ENCODE measurements at places on chromosomes 3 and 15. TPM values are rescaled to one million over a fixed set of nuclear protein-coding genes. Genes with fewer than 3 reads are reported as not detected.

- DNase-seq, result no peak
Observed at GRCh38 chr3:50525987-50526386, 22.6 kb upstream of the CACNA2D2 start.

DNA sequence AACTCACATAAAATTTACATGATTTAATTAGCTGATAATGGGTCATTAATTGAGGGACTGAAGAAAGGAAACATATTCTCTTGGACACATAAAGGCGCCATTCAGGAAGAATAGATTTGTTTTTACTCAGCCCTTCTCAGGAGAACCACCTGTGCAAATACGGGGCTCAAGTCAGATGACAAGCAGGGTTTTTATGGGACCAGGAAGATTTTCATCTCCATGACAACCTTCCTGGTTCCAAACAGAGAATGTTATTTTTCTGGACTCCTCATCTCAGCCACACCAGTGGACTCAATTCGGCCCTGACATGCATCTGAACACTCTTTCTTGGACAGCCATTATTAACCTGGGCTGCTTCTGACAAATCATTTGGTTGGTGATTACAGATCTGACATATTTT lies 120.5 kb downstream of the PDZRN3 start:
- DNase-seq, result no peak

GRCh38 chr15:65077981-65078352 lies 1.4 kb downstream of the KBTBD13 start:
- DNase-seq, result no peak

DNA sequence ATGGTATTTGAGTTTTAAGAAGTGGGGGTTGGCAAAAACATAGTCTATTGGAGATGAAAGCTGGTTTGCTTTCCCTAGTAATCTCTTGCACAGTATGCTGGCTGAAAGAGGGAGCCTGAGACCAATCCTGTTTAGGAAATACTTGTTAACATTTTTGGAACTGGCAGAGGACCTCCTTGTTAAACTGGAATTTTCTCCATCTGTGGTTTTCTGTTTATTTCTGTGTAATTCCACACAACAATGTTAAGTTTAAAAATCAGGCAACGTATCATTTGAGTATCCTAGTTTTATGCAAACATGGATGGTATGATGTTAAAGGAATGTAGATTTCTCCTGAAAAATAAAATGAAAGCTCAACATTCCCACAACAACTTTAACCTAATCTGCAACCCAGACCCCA lies 536.0 kb upstream of the TBL1XR1 start:
- no peak for DNase-seq

- DNase-seq, result no peak
Observed at GRCh38 chr3:113819866-113820265, 18.7 kb upstream of the GRAMD1C start.

DNA sequence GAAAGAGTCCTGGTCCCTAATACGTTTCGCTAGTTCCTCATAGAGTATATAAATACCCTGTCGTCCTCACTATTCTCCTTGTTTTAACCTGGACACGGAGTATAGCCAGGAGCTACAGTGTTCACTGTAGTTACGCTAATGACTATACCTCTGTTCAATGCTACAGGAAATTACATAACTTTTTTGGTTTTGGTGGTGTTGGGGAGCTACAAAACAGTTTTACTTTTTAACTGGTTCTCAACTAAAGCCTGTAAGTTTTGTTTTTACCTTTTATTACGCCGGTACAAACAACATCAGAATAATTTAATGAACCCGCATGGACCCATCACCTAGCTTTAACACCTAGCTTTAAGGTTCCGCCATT lies 1.5 kb downstream of the LMLN start:
- DNase-seq, result no peak

Gene SV2B
- total RNA-seq, result 0.60 TPM

DNA sequence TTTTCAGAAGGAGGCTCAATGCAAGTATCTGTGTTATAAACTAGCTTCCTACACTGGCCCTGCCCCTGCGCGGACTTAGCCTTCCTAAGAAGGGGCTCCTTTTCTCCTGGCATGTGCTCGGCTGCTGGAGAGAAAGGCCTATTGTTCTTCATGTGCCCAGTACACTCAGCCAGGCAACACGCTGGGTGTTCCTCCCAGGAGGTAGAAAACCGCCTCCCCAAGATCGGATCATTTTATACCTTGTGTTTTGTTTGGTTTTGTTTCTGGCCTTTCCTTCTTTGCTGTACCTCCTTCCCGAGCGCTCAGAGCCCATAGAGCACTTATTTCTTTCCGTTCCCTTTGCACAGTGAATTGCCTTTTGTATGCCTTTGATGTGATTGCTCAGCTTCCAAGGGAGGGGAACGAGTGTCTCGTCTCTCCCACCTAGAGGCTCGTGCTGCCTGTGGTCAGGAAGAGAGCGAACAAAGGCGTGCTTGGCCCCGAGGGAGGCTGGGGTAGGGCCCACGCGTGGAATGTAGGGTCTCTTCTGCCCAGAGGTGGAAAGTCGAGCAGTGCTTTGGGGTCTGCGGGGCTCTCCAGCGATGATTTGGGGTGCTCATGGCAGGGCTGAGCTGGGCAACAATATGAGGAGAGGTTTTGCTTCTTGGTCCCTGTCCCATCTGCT lies 30.0 kb downstream of the CCNL1 start:
- no peak for DNase-seq

DNA sequence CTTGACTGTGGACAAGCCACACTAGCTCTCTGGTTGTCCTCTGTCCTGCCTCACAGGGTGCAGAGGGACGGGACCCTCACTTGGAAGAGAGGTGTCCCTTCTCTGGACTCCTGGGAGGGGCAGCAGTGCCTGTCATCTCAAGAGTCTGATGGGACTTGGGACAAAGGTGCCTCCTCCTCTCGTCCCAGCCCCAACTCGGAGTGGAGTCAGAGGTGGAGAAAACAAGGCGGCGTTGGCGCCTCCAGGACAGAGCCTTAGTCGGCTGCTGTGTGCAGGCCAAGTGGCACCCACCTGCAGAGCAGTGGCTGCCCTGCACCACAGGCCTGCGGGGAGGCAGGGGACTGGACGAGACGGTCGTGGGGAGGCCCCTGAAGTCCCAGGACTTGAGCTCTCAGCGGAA lies 9.4 kb upstream of the SEC13 start:
- DNase-seq, result no peak

GRCh38 chr15:67372986-67373675 lies 118.5 kb downstream of the IQCH start:
- no peak for DNase-seq

Gene CLDN11
- 1.5 TPM for total RNA-seq

DNA sequence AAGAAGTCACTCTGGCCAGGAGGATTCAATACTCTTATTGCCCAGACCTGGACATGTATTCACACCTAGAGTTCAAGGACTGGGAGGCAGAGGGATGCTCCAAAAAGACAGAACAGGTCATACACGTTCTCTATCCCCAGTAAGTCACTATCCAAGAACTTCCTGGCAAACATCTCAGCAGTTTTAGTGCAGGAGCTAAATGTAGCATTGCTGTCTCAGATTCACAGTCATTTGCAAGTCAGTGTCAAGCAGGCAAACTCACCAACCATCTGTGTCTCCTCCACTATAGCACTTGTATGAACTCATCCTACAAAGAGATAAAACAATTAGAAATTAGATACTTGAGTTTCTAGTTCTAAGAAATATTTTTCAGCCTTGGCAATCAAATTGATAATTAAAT lies 38.4 kb downstream of the ABHD17C start:
- no peak for DNase-seq

DNA sequence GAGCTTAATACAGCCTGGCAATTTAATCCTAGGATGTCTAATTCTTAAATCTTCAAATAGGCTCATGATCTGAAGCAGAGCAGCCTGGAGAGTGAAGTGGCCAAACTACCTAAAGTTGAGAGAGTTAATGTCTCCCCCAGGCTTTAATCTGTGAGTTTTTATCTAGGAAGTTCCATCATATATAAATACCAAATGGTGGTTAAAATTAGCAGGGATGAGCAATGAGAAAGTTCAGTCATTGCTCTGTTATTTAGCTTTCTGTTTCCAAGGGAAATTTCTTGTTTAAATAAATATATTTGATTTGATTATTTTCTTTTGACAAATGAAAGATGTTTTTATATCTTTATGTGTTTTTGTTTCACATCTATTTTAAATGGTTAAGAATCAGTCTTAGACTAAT lies 274.4 kb upstream of the UMPS start:
- DNase-seq, result no peak

DNA sequence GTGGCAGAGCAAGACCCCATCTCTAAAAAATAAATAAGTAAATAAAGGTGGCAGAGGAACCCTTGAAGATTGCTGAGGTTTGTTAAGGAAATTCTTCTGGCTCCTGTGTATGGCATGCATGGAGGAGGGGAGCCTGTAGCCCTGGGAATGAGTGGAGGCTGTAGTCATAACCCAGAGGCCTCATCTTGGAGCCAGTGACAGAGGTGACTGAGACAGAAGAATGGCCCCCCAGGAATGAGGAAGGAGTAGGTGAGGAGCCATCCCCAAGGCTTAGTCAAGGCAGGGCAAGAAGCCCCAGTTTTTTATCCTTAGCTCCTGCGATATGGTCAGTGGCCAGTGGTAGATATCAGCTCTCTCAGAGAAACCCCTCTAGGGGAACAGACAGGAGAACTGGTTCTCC lies 46.5 kb downstream of the BSN start:
- no peak for DNase-seq

DNA sequence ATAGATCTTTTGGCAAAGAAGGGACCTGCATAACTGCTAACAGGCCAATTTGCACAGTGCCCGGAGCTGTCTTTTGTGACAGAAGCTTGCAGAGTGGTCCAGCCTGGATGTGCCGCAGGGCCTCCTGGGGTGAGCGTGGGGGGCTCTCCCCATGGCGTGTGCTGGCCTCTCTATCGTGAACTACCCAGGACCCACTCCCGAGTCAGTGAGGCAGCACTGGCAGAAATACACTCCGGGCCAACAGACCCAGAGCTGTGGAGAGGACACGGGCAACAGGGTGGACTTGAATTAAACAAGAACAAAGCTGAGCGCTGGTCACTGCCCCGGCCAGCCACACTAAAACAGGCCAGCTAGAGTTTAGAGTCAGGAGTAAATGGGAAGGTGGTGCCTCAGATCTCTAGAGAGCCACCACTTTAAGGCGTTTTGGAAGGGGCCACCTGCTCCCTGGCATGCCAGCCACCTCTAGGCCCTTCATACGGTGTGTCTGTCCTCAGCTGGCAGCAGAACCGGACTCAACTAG lies 152.1 kb downstream of the KLF13 start:
- DNase-seq, result no peak

Gene CHRM5
- not detected for total RNA-seq

GRCh38 chr15:62823561-62823960 lies 219.0 kb upstream of the TPM1 start:
- DNase-seq, result no peak

DNA sequence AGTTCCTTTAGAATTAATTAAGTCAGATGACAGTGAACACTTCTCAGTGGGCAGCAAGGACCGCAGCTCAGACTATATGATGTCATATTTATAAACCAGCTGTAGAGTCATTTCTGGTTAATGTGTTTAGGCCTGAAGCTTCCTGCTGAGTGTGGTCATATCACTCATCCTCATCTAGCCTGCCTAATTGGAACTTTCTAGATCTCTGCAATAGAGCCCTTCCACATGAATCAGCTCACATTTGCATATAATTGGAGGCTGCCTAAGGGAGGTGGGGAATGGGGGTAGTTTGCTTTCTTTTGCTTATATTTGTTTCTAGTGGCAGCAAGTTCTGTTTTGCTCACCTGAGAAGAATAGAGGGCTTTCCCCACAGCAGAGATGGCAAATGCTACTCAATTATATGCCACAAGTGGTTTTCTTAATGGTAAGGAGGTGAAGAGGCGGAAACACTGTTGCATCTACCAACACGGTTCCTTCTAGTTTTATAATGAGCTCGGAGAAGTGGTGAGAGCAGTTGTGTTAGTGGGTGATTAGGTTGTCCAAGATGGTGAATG lies 148.1 kb downstream of the KLHL25 start:
- DNase-seq, result no peak

Gene ESYT3
- 0.20 TPM for total RNA-seq

GRCh38 chr3:170178651-170179050 lies 2.9 kb downstream of the PHC3 start:
- DNase-seq, result no peak

Gene RHOV
- not detected for total RNA-seq

DNA sequence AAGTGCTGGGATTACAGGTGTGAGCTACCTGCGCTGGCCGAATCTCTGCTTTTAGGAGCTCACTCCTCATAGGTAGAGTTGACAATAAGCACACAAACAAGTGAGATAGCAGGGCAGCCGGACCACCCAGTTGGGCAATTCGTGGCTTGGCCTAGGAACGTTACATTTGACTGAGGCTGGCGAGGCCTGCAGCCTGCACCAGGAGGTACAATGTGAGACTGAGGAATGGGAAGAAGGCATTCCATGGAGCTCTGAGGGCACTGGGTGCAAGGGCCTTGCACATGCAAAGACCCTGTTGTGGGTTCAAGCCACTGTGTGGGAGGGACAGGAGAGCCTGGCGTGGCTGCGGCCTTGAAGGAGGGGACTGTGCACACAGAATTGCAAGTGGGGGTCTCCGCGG lies 152.5 kb downstream of the LRRK1 start:
- DNase-seq, result no peak

DNA sequence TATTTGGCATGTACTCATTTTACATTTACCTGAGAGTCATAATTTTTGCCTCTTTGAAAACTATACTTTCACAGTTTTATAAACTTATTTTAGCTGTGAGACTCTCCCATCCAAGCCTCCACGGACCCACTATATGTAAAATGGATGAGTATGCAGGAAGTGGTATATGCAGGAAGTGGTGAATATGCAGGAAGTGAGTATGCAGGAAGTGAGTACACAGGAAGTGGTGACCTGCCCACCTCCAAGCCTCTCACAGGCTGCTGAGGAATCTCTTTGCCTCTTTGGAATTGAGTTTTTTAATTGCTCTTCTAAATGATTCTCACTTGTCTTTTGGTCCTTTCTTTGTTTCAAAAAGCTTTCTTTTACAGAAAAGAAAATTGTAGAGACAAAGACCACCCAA lies 85.2 kb downstream of the KBTBD8 start:
- DNase-seq, result no peak

DNA sequence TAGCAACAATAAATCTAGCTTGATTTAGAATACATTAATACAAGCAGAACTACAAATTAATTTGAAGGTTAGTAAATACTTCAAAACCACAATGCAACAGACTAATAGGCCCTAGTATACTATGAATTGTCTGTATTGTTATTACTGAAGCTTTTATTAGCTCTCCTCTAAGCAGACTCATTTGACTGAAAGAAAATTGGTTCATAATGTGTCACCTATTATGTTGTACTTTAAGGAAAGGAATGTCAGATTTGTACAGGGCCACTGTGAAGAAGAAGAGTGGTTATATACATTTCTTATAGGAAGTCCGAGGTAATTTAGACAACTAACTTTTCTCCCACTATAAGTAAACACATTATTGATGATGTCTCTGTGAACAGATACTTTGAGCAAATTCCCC lies 954.5 kb downstream of the ZPLD1 start:
- DNase-seq, result no peak

Gene SHC4
- total RNA-seq, result 0.15 TPM

Gene EPB42
- 0.13 TPM for total RNA-seq

Measured in left lobe of liver (tissue), 2 donors.